ENCODE measurements at places on chromosomes 1 and 21. TPM values are rescaled to one million over a fixed set of nuclear protein-coding genes. Genes with fewer than 3 reads are reported as not detected.

DNA sequence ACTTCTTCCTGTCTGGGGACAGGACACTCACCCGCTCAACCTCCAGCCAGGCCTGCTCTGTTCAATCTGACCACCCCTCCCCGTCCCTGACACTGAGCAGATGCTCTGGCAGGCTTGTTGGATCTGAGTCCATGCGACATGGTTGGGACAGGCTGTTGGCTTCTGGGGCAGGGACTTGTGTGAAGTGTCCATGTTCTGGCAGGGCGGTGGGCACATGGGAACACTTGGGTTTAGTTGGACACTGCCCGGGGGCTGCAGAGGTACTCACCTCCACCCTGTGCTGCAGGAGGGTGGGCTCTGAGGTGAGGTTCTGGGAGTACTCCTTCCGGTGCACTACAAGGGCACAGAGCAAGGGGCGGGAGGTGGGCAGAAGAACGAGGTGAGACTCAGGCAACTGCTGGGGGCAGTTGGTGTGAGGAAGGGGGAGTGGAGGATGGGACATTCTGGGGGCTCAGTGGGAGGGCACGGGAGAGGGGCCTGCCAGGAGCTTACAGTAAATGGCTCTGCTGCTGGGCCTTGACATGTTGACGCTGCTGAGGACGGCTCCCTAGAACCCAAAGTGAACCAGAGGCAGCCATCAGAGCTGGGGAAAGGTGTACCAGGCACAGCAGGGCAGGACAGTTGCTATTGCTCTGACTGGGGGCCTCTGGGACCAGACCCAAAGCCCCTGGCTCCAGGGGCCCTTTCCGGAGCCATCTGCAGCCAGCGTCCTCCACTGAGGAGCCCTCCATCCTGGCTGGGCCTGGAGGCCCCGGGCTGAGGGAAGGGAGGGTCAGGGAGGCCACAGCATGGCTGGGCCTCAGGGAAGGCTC lies 2.3 kb downstream of the EPS8L3 start:
- no peaks in the 10 kb centered on the region for H3K36me3 ChIP-seq
- H3K4me3 ChIP-seq = no peak overlapping the region
- no peaks in the 10 kb centered on the region for H3K27me3 ChIP-seq
- H3K4me1 ChIP-seq = peaks cover 8% of the 10 kb centered on the region
- peak; percentile 55 for DNase-seq

DNA sequence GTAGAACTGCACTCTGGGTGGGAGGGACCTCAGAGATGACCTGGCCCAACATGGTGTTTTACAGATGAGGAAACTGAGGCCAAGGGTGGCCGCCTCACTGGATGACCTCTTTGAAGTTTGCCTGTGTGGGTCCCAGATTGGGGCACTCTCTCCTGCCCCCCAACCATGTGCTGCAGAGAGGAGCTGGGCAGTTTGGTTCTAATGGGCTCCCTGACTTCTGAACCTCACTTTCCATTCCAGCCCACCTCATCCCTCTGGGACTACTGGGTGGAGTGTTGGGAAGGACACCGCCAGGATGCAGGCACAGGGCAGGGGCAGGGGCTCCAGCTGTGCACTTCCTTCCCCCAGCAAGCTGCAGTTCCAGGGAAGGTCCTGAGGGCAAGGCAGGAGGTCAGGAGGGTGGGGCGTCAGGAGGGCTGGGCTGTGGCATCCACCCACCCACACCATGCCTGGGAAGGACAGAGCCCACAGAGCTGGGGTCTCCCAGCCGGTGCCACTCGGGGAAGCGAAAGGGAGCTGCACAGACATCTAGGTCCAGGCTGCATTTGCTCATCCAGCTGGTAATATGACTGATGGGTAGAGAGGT lies 10.3 kb upstream of the EPS8L3 start:
- H3K4me1 ChIP-seq = no peaks in the 10 kb centered on the region
- H3K4me3 ChIP-seq = no peak overlapping the region

GRCh38 chr21:38840456-38841300 lies 34.9 kb downstream of the ETS2 start:
- H3K27ac ChIP-seq = no peak overlapping the region
- no peaks in the 10 kb centered on the region for H3K4me1 ChIP-seq
- H3K27me3 ChIP-seq = no peaks in the 10 kb centered on the region
- no peak overlapping the region for H3K4me3 ChIP-seq

- no peak overlapping the region for H3K4me3 ChIP-seq
- DNase-seq = no peak
- H3K27ac ChIP-seq = no peak overlapping the region
- no peaks in the 10 kb centered on the region for H3K36me3 ChIP-seq
Observed at GRCh38 chr21:38027901-38028498, 111.7 kb upstream of the KCNJ6 start.

DNA sequence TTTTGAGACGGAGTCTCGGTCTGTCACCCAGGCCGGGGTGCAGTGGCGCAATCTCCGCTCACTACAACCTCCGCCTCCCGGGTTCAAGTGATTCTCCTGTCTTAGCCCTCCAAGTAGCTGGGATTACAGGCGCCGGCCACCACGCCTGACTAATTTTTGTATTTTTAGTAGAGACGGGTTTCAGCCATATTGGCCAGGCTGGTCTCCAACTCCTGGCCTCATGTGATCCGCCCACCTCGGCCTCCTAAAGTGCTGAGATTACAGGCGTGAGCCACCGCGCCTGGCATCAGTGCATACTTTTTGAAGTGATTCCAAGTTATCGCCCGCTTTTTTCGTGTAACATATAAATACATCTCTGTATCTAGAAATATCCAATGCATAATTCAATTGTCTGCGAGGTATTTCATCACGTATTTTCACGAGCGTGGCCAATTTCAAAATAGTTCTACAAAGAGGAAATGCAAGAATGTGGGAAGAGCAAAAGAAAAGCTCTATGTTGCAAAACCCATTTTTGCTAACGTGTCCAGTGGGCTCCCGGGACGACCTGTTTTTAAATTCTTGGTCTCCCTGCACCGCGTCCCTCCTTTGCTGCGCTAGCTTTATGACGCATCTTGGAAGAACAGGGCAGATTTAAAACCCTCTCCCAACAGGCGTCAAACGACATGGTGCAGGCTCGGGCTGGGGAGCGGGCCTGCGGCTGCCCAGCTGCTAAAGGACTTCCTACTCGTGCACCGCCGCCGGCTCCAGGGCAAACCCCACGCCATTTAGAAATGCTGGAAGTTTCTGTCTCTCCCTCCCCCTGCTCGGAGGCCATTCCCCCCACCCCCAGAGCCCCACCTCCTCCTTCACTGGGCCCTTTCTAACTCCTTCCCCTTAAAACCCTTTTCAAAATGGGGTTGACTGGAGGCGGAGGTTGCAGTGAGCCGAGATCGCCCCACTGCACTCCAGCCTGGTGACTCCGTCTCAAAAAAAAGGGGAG lies 923 bp upstream of the IFNGR2 start:
- no peaks in the 10 kb centered on the region for H3K36me3 ChIP-seq
- H3K27ac ChIP-seq = peak overlapping the region; percentile 95
- peaks cover 21% of the 10 kb centered on the region for H3K4me1 ChIP-seq
- no peaks in the 10 kb centered on the region for H3K27me3 ChIP-seq
- H3K4me3 ChIP-seq = peak overlapping the region; percentile 90

DNA sequence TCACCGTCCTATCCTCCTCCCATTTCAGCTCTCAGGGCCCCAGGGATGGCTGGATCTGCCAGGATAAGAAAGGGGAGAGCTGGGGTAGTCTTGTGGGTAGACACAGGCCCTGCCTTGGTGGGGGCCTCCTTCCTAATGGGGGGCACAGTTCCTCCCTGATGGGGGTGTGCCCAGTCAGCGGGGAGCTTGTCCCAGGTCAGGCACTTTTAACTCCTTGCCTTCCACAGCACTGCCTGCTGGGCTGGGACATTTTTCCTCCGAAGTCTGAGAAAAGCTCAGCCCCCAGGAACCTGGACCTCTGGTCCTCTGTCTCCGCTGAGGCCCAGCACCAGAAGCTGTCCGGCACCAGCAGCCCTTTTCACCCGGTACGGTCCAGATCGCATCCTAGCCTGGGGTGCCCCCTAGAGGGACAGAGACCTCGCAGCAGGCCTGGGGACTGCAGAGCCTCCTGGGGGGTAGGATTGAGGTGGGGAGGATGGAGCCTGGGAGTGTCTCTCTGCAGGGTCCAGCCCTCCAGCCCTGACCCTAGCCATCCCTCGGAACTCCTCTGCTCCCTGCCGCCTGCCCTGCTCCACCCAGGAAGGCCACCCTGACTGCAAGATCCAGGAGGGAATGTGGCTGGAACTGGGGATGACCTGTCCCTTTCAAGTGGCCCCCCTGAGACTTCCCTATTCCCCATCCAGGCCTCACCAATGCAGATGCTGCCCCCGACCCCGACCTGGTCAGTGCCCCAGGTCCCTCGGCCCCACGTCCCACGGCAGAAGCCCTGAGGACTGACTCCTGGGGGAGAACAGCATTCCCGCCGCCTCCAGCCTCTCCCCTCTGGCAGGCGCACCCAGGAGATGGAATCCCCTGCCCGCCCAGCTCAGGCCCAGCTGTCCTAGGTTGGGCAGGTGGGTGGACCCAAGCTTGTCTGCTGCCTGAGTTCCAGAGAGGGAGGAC lies 12.0 kb downstream of the MIIP start:
- DNase-seq = peak; percentile 74
- peak overlapping the region; percentile 58 for H3K27ac ChIP-seq
- H3K27me3 ChIP-seq = no peaks in the 10 kb centered on the region
- H3K4me1 ChIP-seq = peaks cover 10% of the 10 kb centered on the region

The DIRAS3 gene
- 1.4 TPM for total RNA-seq

DNA sequence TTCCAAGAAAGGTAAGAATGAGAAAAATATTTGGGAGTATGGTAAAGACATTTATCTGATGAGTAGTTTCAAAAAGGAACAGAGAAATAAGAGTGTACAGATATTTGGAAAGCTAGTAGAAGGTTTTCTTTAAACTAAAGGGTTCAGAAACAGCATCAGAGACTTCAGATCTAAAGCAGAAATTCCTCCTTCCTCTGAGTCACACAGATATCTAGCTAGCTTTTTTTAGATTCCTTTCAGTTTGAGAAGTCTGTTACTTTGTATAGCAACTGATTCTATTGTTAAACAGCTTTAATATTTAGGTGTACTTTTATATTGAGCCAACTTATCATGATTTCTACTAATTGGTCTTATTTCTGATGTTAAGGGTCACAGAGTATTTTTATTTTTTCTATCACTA lies 4.7 kb downstream of the AMY2B start:
- no peak for DNase-seq
- no peaks in the 10 kb centered on the region for H3K27me3 ChIP-seq
- H3K4me3 ChIP-seq = no peak overlapping the region
- H3K36me3 ChIP-seq = peaks cover 10% of the 10 kb centered on the region

GRCh38 chr1:149916193-149916897 lies 1.3 kb downstream of the SV2A start:
- no peaks in the 10 kb centered on the region for H3K27me3 ChIP-seq
- no peaks in the 10 kb centered on the region for H3K36me3 ChIP-seq
- H3K4me3 ChIP-seq = no peak overlapping the region
- no peak overlapping the region for H3K27ac ChIP-seq
- peaks cover 14% of the 10 kb centered on the region for H3K4me1 ChIP-seq
- DNase-seq = no peak

- H3K36me3 ChIP-seq = no peaks in the 10 kb centered on the region
- no peak overlapping the region for H3K27ac ChIP-seq
Observed at GRCh38 chr1:39919545-39919944, 17.8 kb upstream of the MYCL start.

- H3K36me3 ChIP-seq = no peaks in the 10 kb centered on the region
- H3K27me3 ChIP-seq = no peaks in the 10 kb centered on the region
- H3K27ac ChIP-seq = no peak overlapping the region
- no peak for DNase-seq
- H3K4me1 ChIP-seq = no peaks in the 10 kb centered on the region
Observed at GRCh38 chr1:217273866-217274265, 357.0 kb downstream of the GPATCH2 start.

GRCh38 chr1:211951856-211952255 lies 83.5 kb downstream of the INTS7 start:
- H3K27me3 ChIP-seq = no peaks in the 10 kb centered on the region
- H3K36me3 ChIP-seq = peaks cover 12% of the 10 kb centered on the region
- no peak overlapping the region for H3K27ac ChIP-seq
- H3K4me3 ChIP-seq = no peak overlapping the region
- H3K4me1 ChIP-seq = no peaks in the 10 kb centered on the region

DNA sequence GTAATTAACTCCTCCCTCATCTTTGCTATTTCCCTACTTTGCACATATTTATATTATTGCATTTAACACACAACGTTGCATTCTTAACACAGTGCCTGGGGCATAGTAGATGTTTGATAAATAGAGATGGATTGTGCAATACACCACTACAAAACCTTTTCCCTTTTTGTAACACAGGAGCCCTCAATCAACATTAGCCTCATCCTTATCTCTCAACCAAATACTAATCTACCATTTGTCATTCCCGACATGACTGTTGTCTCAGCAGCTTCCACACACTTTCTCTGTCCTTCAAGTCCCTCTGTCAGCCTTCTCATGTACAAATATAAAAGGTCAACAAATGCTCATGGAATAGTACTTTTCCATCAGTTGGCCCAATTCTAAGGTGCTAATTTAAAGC lies 78.9 kb upstream of the KCNK2 start:
- no peak overlapping the region for H3K4me3 ChIP-seq
- H3K27me3 ChIP-seq = no peaks in the 10 kb centered on the region
- H3K36me3 ChIP-seq = no peaks in the 10 kb centered on the region
- DNase-seq = no peak
- no peak overlapping the region for H3K27ac ChIP-seq

Data from upper lobe of right lung (tissue), 1 donor.